ENCODE measurements at places on chromosomes 3 and 15.

- DNase-seq, result no peak
Measured at GRCh38 chr15:50262533-50262932, 3.0 kb downstream of the HDC start.

GRCh38 chr15:94287794-94288246 is 56.5 kb downstream of the MCTP2 start:
- no peak for DNase-seq

- no peak for DNase-seq
Measured at GRCh38 chr3:81985996-81986723, 224.7 kb upstream of the GBE1 start.

DNA sequence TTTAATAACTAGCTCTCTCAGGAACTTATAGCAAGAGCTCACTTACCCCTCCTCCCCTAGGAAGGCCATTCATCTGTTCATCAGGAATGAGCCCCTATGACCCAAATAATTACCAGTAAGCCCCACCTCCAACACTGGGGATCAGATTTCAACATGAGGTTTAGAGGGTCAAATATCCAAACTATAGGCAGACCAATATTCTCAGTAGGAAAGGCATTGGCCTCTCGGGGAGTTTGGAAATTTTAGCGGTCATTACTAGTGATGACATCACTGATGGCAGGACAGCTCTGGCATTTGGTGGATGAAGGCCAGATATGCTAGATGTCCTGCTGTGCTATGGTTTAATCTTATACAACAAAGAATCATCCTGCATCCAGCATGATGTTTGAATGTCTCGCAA is 15.2 kb upstream of the CD47 start:
- DNase-seq, result no peak

DNA sequence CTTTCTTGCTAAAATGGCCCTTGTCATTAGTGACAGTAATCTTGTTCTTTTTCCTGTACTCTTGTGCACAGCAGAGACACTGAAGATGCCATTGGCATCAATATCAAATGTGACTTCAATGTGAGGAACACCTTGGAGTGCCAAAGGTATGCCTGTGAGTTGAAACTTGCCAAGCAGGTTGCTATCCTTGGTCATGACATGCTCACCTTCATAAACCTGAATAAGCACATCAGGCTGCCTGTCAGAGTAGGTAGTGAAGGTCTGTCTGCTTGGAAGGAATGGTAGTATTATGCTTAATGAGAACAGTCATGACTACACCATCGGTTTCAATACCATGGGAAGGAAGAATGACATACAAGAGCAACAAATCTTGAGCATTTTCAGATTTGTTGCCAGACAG is 6.3 kb upstream of the RAB5A start:
- no peak for DNase-seq

DNA sequence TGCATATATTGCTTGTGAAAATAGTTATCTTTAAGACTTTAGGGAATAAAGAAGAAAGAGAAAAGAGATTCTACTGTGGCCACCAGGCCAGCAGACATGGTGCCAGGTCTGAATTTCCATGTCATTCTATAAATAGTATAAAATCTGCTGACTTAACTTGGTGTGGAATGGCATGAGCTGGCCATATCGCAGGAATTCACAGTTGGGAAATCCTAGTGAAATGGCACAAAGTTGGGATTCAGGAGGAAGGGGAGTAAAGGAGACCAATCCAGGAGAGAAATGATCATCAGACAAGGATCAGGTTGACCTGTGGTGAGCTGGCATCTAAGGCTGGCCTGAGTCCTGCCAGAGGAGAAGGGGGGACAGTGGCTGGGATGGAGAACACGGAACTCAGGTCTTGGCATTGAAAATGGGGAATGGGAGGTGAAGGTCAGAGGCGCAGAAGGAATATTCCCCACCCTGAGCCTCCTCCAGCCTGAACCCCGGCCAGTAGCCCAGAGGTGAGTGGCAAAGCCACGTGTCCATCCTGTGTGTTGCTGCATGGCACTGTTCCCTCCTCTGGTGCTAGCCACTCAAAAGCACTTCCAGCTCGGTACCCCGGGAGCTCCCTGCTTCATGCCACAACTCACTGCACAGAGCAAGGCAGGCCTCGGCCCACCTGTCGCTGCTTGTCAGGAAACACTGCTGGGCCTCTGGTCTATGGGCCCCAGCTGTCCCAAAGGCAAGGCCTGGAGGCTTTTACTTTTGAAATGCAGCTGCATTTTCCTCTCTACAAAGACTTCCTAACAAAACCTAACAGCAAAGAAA is 51.4 kb downstream of the SSUH2 start:
- DNase-seq, result no peak

DNA sequence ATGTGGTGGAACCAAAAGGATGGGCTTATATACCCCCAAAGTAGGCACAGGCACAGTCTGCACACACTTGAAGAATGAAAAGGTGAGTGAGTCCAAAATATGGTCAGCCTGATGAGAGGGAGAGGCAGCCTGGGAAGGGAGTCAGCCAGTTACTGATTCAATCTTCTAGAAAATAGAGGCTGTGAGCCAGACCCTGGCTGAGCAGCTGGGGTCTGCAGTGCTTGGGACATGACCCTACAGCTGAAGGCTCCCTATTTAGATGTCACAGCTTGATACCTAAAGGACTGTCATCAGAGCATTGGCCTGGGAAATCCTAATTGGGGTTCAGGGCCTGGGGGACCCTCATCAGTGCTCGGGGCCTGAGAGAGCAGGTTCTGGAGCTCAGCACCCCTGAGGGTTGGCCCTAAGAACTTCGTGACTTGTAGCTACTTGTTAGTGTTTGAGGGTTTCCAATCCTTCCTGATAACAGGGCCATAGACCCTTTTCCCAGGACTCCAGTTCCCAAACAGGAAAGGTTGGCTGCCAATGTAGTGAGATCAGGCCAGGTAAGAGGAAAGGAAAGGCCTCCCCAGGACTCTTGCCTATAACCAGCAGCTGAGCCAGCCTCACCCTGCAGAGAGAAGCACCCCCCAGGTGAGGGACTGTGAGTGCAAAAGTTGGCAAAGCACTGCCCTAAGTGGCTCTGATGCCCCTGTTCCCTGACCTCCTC is 54.7 kb upstream of the SLCO2A1 start:
- DNase-seq, result no peak

DNA sequence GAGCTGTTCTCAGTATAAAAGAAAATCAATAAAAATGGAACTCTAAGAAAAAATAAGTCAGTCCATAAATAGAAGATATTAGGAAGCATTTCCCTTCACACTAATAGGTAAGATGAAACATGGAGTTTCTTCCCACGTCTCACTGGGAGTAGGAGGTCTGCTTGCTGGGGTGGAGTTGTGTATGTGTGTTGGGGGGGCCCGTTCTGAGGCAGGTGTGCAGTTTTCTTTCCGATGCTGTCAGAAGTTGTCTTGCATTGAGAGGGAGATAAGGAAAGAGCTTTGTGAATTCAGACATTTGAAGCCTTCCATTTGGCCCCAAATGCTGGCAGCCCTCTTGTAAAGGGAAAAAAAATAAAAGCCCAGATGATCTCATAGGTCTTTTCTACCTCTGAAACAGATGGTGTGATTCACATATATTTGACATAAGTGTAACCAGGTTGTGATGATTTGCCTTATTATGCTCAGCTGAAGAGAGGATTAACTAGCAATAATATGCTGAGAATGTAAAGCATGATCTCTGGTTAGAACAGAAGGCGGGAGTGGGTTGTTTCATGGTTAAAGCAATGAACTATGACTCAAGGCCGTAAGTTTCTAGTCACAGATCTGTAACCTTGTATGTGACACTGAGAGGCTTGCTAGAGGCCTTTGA is 8.8 kb downstream of the RASGRP1 start:
- DNase-seq, result no peak

GRCh38 chr3:42712688-42713372 is 10.2 kb upstream of the HHATL start:
- peak; percentile 30 for DNase-seq

GRCh38 chr3:62574266-62574898 is 201.0 kb upstream of the FEZF2 start:
- no peak for DNase-seq

- peak; percentile 77 for DNase-seq
Measured at GRCh38 chr15:40344631-40345120, 3.9 kb upstream of the CCDC9B start.

GRCh38 chr15:22919171-22919570 is 61.0 kb downstream of the CYFIP1 start:
- no peak for DNase-seq

DNA sequence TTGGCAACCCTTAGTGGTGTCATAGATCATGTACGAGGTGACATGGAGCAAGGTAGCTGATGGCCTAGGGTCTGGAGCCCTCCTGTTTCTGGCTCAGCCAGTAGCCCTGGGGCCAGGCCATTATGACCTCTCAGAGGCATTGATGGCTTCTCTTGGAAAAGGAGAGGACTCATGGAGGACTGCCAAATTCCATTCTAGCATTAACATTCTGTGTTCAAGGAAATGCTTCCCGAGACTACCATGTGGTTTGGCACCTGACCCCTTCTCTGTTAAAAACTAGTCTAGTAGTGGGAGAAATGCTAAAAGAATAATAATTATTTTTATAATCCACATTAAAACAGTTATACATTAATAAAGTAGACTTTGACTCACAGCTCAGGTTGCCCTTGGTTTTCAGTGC is 40.2 kb upstream of the ADAMTSL3 start:
- DNase-seq, result no peak

GRCh38 chr3:4722103-4722502 is 229.0 kb downstream of the ITPR1 start:
- no peak for DNase-seq

DNA sequence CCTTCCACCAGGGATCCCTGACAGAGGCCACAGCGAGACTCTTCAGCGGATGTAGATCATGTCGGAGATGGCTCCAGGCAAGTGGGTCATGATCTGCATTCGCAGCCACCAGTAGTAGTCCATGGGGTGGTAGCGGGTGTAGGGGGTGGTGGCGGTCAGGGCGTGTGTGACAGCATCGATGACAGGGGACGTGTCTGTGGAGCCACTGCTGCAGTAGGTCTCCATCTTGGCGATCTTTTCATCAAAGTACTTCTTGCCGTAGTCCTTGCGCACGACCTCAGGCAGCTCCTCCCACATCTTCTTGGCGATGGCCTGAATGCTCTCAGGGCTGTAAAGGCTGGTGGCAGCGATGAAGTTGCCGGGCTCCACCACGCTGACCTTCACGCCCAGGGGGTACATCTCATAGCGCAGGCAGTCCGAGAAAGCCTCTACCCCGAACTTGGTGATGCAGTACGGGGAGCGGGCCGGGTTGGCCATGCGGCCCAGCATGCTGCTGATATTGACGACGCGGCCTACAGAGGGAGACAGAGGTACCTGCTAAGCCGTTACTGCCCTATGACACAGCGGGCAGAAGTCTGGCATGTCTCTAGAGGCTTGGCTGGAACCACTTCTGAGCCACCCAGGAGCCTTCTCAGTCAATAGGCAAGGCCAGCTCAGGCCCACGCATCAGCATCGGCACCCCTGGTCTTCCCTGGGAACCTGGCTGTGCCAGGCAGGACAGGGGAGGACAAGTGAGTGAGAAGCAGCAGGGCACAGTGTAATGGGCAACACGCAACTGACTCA is 43.7 kb downstream of the BDH1 start:
- no peak for DNase-seq

GRCh38 chr3:15405448-15406050 is 21.8 kb downstream of the METTL6 start:
- DNase-seq, result no peak
